Right cardiac atrium (tissue), 5 donors: ENCODE measurements at places on chromosomes 7 and 10. TPM values are rescaled to one million over a fixed set of nuclear protein-coding genes. Genes with fewer than 3 reads are reported as not detected.
A peak's percentile ranks its signal among the peaks of the same experiment; 100 is the strongest.

DNA sequence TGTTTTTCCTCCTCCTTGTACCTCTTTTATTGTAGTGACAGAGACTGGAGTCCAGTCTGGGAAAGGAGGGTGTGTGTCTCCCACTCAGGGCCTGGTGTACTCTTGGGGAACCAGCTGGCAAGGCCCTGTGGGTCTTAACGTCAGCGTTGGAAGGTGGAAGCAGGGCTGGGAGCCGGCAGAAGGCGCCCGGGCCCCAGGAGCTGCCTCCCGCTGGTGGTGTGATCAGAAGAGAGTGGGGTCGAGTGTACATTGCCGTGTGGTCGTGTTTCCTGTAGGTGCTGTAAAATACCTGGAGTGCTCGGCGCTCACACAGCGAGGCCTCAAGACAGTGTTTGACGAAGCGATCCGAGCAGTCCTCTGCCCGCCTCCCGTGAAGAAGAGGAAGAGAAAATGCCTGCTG lies 45.7 kb downstream of the DAGLB start:
- no peak for DNase-seq

- DNase-seq, result peak; percentile 62
These were observed 2.9 kb downstream of the AQP1 start for GRCh38 chr7:30914596-30914995.

GRCh38 chr7:146661435-146661834 lies 544.8 kb downstream of the CNTNAP2 start:
- DNase-seq, result no peak

- DNase-seq, result no peak
These were observed 36.6 kb downstream of the PRKCQ start for GRCh38 chr10:6543431-6544005.

Gene FGL2
- polyA plus RNA-seq, result 8.3 TPM

Gene CALML5
- not detected for polyA plus RNA-seq
